ENCODE measurements at places on chromosomes 6 and 20. TPM values are rescaled to one million over a fixed set of nuclear protein-coding genes. Genes with fewer than 3 reads are reported as not detected.

Gene WFDC5
- total RNA-seq, result not detected

Gene VWA7
- total RNA-seq, result 5.5 TPM

Gene MYL9
- not detected for total RNA-seq

Gene CST5
- total RNA-seq, result not detected

- DNase-seq, result no peak
Measured at GRCh38 chr20:52760791-52761190, 211.4 kb upstream of the TSHZ2 start.

- no peak for DNase-seq
Measured at GRCh38 chr6:127894051-127894450, 6.8 kb downstream of the THEMIS start.

- DNase-seq, result peak; percentile 95
Measured at GRCh38 chr6:15036690-15037245, 209.1 kb upstream of the JARID2 start.

- DNase-seq, result no peak
Measured at GRCh38 chr6:52191824-52192223, 5.6 kb downstream of the IL17A start.

- DNase-seq, result no peak
Measured at GRCh38 chr20:8518878-8519277, 386.8 kb downstream of the PLCB1 start.

DNA sequence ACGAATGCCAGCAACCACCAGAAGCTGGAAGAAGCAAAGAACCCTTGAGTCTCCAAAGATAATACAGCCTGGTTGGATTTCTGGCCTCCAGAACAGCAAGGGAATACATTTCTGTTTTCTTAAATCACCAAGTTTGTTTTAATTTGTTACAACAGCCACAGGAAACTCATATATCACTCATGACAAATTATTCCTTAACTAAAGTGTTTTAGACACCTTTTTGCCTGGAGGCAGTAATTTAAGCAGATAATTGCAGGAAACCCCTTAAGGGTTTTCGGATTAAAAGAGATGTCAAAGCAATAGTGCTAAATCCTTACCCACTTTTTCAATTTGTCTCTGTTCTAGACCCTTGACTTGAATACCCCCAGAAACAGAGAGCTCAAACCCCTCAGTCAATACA is 1050.0 kb downstream of the EPHA7 start:
- no peak for DNase-seq

DNA sequence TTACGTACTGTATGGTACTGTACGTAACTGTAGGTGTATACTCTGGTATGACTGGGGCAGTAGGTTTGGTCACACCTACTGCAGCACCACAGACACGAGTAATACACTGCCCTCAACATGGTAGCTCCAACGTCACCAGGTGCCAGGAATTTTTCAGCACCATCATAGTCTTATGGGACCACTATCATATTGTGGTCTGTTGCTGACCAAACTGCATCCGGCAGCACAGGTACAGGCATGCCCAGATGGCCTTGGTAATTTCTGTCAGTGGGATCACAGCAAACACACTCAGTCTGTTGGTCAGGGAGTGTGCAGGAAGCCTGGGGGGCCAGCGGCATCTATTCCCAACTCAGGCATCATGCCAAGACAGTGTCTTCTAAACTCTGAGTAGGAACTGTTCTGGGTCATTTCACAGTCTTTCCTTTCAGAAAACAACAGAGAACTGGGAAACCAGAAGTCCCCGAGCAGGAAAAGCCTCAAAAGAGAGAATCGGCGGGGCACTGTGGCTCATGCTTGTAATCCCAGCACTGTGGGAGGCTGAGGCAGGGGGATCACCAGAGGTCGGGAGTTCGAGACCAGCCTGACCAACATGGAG is 5.8 kb downstream of the YTHDF1 start:
- DNase-seq, result no peak
